ENCODE measurements at places on chromosomes 7 and 10.

DNA sequence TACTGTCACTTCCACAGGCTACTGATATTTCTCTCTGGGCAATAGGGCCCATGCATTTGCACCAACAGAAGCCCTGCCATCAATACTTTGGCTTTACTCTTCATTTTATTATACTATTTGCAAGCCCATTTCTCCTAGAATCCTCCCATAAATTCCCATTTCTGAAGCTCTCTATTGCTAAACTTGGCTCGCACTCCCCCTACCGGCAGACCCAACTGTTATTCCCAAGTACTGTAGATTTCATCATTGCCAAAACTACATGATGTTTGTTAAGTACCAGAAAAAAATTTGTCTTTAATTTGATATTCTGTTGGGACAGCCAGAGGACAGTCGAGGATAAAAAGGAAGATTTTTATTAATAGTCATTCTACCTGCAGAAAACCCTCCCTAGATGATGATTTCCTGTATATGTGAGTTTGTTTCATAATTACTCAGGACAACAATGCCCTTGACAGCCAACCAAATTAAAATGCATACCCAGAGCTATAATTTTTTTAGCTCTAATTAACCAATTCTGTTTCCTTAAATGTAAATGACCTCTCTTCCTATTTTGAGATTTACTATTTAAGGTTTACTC, 298.6 kb downstream of the REEP3 start:
- no peak for DNase-seq

- no peak for DNase-seq
Observed at GRCh38 chr7:90777465-90777864, 181.3 kb downstream of the CDK14 start.

- no peak for DNase-seq
Observed at GRCh38 chr10:111122127-111122526, 45.3 kb downstream of the ADRA2A start.

DNA sequence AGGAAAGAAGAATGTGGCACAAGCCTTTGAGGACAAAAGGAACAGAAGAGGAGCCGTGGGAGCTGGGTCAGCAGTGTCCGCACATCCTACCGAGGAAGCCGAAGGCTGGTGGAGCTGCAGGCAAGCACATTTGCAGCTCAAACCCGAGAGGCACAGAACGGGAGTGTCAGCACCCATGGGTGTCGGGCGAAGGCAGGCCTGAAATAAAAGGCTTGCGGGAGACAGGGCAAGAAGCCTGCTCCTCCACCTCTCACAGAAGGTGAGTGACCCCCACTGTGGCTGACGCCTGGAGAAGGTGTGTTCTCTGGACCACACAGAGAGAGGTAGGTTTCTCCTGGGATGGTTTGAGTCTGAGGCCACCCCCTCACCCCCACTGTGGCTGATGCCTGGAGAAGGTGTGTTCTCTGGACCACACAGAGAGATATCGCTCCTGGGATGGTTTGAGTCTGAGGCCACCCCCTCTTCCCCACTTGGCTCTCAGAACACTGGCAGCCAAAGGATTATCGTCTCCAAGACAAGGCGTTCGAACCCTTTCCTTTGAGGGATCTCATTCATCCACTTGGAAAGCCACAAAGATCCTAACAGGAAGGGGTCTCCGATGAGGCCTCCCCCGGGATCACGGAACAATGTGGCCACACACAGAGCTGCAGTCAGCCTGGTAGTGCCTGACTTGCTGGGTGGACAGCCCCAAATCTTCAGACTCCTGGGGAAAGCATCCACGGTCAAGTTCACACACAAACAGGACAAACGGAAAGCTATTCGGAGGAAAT, 21.6 kb upstream of the GTPBP4 start:
- no peak for DNase-seq

- DNase-seq: no peak
Observed at GRCh38 chr10:48623607-48624132, 18.8 kb upstream of the ARHGAP22 start.

DNA sequence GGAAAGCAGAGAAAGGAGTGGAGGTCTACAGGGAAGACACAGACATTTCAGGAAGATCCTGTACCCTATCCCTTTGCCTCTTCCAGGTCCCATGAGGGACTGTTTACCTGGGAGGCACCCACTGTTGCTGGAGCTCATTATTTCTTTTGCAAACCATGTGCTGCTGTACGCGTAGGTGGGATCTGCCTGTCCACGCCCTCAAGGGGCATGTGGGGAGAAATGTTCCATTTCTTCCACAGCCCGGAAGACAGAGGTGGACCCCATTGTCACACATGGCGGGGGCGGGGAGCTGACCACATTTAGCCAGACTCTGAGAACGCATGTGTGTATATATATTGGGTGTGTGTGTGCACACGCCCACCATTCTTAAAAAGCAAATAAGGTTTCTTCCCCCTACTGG, 2.0 kb downstream of the PLXNA4 start:
- DNase-seq: no peak

GRCh38 chr7:101833799-101834198, 16.4 kb downstream of the CUX1 start:
- DNase-seq: no peak

DNA sequence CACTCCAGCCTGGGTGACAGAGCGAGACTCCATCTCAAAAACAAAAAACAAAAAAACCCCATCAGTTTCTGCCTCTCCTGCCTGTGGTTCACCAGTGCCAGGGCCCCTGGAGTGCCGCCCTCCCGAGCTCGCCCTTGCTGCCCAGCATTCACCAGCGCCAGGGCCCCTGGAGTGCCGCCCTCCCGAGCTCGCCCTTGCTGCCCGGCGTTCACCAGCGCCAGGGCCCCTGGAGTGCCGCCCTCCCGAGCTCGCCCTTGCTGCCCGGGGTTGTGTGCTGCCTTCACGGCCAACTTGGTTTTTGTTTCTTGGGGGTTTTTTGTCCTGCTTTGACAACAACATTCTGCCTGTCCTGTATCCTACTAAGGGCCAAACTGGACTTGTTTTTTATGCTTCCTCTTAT, 13.2 kb upstream of the GET4 start:
- no peak for DNase-seq

DNA sequence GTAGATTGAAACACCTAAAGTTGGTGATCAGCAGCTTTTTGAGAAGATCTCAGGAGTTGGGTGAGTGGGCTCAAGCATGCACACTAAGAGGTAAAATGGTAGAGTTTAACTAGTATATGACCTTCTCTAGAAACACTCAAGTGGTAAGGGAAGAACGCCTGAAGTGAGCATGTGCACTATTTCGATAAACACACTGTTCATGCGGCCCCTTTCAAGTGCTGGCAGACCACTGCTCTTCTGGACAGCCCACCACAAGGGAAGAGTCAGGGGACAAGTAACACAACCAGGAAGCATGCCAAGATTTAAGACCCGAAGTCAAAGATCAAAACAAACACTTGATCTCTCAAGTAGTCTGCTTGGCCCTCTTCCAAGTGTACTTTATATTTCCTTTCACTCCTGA, 519.5 kb upstream of the ZWINT start:
- DNase-seq: no peak

- DNase-seq: no peak
Observed at GRCh38 chr7:82805527-82805960, 357.1 kb downstream of the PCLO start.

- DNase-seq: no peak
Observed at GRCh38 chr7:115356139-115356746, 434.3 kb downstream of the MDFIC start.

GRCh38 chr7:121914676-121915279, 41.8 kb downstream of the PTPRZ1 start:
- no peak for DNase-seq

DNA sequence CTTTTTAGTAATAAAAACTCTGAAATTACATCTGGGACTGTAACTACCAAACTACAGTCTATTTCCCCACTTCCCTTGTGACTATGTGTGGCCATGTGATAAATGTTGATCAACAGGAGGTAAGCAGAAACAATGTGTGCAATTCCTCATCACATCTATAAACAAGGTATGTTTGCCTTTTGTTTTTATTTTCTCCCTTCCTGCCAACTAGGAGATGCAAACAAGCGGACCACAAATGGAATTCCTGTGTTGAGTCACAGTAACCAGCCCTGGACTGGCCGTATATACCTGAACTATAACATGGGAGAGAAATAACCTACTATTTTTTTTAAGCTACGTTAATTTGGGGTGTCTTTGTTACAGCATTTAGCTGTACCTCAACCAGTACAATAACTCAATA, 52.5 kb downstream of the SCRN1 start:
- DNase-seq: no peak

DNA sequence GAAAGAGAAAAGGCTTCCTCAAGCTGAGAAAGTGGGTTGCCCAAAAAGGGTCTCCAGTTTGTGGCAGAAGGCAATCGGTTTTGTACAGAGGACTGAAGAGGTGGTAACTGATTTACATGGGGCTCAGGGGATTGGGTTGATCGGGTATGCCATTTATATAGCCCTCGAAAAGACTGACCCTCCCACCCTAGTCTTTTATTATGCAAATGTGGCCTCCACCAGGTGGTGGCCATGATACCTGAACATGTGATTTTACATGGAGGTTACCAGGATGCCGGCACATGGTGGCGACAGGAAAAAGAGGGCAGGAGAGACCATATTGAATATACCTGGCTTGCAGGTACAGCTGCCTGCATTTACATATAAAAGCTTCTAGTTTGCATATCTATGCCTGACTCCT, 36.7 kb downstream of the ATE1 start:
- DNase-seq: no peak

- DNase-seq: no peak
Observed at GRCh38 chr7:141071260-141071854, 2.5 kb upstream of the TMEM178B start.

DNA sequence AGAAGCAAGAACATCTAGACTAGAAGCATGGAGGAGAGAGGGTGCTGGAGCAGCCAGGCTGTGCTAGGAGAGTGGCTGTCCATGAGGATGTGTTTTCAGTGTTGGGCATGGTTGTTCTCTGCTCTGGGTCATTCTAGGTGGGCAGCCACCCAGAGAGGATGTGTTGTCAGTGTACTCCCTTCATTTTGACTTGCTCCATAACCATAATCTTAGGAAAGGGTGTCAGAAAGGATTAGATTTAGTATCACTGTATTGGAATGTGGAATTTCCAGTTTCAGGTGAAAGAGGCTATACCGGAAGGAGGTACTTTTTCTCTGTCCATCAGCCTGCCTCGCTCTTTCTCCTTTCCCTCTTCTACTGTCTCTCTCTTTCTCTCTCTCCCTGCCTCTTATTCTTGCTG, 474.5 kb upstream of the PODXL start:
- no peak for DNase-seq

DNA sequence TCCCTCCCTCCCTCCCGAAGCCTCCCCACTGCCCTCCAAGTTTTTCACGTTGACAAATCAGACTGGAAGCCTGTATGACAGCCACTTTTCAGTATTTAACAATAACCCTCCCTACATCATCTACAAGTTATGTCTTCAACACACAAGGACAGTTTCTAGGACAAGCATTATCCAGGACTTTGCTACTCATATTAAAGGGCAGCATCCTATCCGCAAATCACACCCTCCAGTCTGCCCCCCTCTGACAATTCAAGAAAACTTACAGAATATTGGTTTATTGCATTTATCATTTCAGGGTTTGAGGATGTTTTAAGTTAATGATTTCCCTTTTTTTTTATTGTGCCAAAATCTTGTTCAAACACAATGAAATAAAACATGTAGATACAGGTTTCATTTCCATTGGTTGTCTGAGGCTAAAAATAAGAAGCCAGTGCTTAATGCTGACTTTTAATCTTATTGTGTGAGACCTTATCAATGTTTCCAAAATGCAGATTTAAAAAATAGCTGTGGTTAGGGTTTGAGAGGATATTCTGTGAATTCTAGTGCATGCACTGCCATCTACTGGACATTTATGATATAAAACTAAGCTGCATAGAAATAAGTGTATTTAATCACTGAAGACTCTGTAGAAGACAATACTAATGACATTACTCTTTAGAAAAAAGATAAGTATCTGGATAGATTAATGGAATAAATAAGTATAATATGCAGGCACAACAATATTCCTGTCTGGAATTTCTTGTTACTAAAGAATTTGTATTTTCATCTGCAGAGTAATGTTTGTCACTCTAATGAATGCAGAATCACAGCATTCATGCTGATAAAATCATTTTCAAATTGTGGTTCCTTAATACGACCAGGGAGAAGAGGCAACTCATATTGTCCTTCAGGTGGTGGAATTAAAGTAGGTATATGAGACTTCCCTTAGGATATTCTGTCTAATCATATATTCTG, 64.1 kb downstream of the CAV1 start:
- no peak for DNase-seq

DNA sequence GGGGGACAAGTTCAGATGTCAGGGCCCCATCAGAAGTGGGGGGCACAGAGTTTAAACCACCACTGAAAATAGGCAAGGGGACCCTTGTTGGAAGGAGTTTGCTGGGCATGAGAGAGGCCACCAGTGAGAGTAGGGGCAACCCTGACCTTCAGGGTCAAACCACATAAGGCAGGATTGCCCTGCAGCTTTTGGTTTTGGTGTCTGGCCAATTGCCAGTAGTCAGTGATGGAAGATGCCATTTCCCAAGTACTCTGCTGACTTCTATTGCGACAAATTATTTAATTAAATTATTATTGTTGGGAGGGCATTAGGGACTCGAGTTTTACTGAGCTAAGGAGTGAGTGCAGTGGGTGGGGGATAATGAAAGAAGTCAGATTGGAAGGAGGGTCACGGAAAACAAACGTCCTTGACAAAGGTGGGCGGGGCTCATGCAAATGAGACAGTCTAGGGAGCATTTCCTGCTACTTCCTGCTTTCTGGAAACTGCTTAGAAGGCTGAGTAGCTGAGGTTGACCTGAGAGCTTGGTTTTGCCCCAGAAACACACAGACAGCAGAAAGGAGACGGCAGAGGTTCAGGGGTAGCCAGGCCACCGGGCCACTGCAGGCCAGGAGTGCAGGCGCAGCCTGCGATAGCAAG, 74.2 kb upstream of the ANLN start:
- DNase-seq: no peak

GRCh38 chr10:78134773-78135306, 101.2 kb downstream of the RPS24 start:
- no peak for DNase-seq

- DNase-seq: no peak
Observed at GRCh38 chr7:904847-905246, 28.5 kb downstream of the GET4 start.

DNA sequence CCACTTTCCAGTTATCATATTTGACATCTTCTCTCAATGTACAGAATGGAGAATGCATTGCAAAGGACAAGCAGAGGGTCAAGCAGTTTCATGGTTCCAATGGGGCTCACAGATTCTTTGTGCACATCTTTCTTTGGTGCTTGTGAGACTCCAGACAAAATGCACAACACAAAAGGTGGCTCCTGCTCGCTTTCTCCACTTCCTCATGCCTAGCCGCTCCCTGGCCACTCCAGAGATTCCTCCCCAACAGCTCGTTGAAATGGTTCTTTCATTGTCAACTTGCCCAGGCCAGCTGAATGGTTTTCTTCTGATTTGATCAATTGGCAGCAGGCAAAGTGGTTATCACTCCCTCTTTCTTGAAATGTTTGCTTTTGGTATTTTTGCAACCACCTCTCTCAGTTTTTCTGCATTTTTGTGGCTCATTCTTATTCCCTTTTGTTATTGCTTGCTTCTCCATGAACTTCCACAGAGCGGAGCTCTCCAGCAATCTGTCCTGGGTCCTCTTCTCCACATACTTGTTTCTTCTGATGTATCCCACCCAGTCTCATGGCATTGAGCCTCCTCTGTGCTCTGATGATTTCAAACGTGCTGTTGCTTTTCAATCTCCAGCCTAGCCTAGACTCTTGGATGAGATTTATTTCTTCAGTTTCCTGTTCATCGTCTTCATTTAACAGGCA, 507.8 kb upstream of the MKI67 start:
- DNase-seq: no peak

All from stimulated activated CD8-positive, alpha-beta memory T cell treated with anti-CD3 and anti-CD28 coated beads, Interleukin-7, amount 100 ng/mL, for 1 hour (primary cell).